T-helper 2 cell treated with Interferon-gamma antibody and Interleukin-4, amounts not matched to agents 100 ng/mL and 5 ng/mL, for 36 hours (primary cell): ENCODE measurements at places on chromosomes 7 and 10. TPM values are rescaled to one million over a fixed set of nuclear protein-coding genes. Genes with fewer than 3 reads are reported as not detected.

STEAP2 gene
- 0.02 TPM in 1 of 2 replicates, not detected in the other for total RNA-seq

CASTOR2 gene
- total RNA-seq: 3.7 TPM in 2 replicates

CDC123 gene
- total RNA-seq: 102 and 104 TPM in 2 replicates

CCNJ gene
- total RNA-seq: 6.2 and 6.8 TPM in 2 replicates

GNAT3 gene
- total RNA-seq: not detected in 2 replicates

GIMAP6 gene
- total RNA-seq: 115 and 119 TPM in 2 replicates

SAMD9 gene
- 38.5 and 39.2 TPM in 2 replicates for total RNA-seq

PRPS1L1 gene
- not detected in 2 replicates for total RNA-seq

GPR26 gene
- not detected in 2 replicates for total RNA-seq

ELOVL3 gene
- total RNA-seq: not detected in 2 replicates

PTF1A gene
- not detected in 2 replicates for total RNA-seq

CNPY1 gene
- not detected in 2 replicates for total RNA-seq

CYP3A4 gene
- not detected in 2 replicates for total RNA-seq

GTF2IRD1 gene
- total RNA-seq: 0.39 and 0.73 TPM in 2 replicates

ELMO1 gene
- total RNA-seq: 139 TPM in 2 replicates

TMEM196 gene
- total RNA-seq: not detected in 2 replicates

PTPRN2 gene
- 5.1 and 5.4 TPM in 2 replicates for total RNA-seq

CLEC5A gene
- not detected in 2 replicates for total RNA-seq

TM9SF3 gene
- 76.7 and 81.1 TPM in 2 replicates for total RNA-seq

BAG3 gene
- 19.2 and 20.2 TPM in 2 replicates for total RNA-seq

MRPS24 gene
- 83.6 TPM in 2 replicates for total RNA-seq

TMEM236 gene
- 0.05 TPM in 1 of 2 replicates, not detected in the other for total RNA-seq

KIF5B gene
- 69.3 and 70.4 TPM in 2 replicates for total RNA-seq

STAMBPL1 gene
- total RNA-seq: 39.4 and 39.5 TPM in 2 replicates

SDHAF3 gene
- total RNA-seq: 17.5 and 18.0 TPM in 2 replicates

SPDYE8 gene
- not detected in 2 replicates for total RNA-seq

DYDC2 gene
- not detected in 2 replicates for total RNA-seq

FGF8 gene
- total RNA-seq: not detected in 2 replicates

ODAD2 gene
- total RNA-seq: 0.20 TPM in 1 of 2 replicates, not detected in the other

TCF7L2 gene
- total RNA-seq: 0.30 and 0.39 TPM in 2 replicates

TMEM273 gene
- 39.4 and 41.0 TPM in 2 replicates for total RNA-seq

GRM3 gene
- not detected in 2 replicates for total RNA-seq

ABCB4 gene
- not detected in 2 replicates for total RNA-seq

TAS2R60 gene
- not detected in 2 replicates for total RNA-seq

LAMB4 gene
- total RNA-seq: not detected in 2 replicates

ITPRID1 gene
- not detected in 2 replicates for total RNA-seq

HOGA1 gene
- not detected in 2 replicates for total RNA-seq

SFTPA1 gene
- total RNA-seq: not detected in 2 replicates

RAB19 gene
- 9.0 and 9.5 TPM in 2 replicates for total RNA-seq

SPDYE2 gene
- not detected in 2 replicates for total RNA-seq

TACC2 gene
- not detected in 2 replicates for total RNA-seq

FGFR2 gene
- total RNA-seq: 0.73 TPM in 1 of 2 replicates, not detected in the other

PSPH gene
- total RNA-seq: 12.0 and 13.5 TPM in 2 replicates

OR9A2 gene
- not detected in 2 replicates for total RNA-seq

CRYGN gene
- total RNA-seq: not detected in 2 replicates

DDX21 gene
- total RNA-seq: 107 and 109 TPM in 2 replicates

LEP gene
- total RNA-seq: not detected in 2 replicates

OR2A14 gene
- total RNA-seq: not detected in 2 replicates

OPN1SW gene
- not detected in 2 replicates for total RNA-seq

CNNM1 gene
- total RNA-seq: 0.11 and 0.14 TPM in 2 replicates

NKX6-2 gene
- not detected in 2 replicates for total RNA-seq
